OCI-LY7 (cell line): ENCODE measurements at places on chromosomes 7 and 10. TPM values are rescaled to one million over a fixed set of nuclear protein-coding genes. Genes with fewer than 3 reads are reported as not detected.

DNA sequence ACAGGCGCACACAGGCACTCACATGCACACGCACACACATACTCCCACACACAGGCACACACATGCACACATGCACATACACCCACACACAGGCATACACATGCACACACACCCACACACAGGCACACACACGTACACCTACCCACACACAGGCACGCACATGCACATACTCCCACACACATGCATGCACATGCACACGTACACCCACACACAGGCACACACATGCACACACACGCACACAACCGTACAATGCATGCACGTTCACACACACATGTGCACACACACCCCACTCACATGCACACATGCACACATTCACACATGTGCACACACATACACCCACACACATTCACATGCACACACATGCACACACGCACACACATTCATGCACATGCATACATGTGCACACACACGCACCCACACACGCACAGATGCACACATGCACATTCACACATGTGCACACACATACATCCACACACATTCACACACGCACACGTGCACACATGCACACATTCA, 59.3 kb downstream of the MKI67 start:
- no peak for DNase-seq

EIF3B gene
- total RNA-seq, result 201 and 225 TPM in 2 replicates

DNA sequence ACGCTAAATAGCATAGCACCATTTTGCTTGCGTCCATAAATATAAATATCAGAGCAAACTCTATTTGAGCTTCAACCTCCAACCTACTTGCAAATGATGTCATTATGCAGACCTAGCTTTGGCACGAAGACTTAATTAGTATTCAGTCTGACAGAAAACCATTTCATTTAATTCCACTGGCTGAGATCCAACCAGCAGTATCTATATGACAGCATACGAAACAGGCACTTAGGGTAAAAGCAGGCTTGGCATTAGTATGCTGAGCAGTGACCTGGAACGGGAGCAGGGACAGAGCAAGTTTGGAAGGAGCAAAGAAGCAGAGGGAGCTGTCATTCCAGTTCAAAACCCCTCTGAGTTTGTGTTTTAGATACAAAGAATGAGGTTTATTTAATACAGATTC, 312.5 kb upstream of the CHRM2 start:
- DNase-seq, result no peak

MET gene
- not detected in 2 replicates for total RNA-seq

GRCh38 chr10:114550756-114551635, 107.1 kb downstream of the ABLIM1 start:
- peak; percentile 67 for DNase-seq

GNGT1 gene
- total RNA-seq, result not detected in 2 replicates

GRCh38 chr10:79403441-79404230, 41.8 kb downstream of the ZCCHC24 start:
- DNase-seq, result no peak

DNA sequence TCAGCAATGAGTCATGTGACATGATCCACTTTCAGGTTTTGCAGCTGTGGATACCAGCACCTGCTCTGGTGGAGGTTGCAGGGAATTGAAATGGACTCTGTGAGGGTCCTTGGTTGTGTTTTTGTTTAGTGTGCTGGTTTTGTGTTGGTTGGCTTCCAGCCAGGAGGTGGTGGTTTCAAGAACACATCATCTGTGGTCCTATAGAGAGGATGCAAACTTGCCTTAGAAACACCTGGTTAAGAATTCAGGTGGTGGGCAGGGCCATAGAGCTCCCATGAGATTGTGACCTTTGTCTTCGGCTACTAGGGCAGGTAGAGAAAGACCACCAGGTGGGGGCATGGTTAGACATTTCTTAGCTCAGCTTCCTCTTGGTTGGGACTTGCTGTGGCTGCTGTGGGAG, 59.2 kb upstream of the CYP2C9 start:
- DNase-seq, result no peak

- DNase-seq, result no peak
Observed at GRCh38 chr7:114405427-114405826, 9.2 kb upstream of the FOXP2 start.

C10orf67 gene
- total RNA-seq, result not detected in 2 replicates

MARVELD1 gene
- 0.13 TPM in 1 of 2 replicates, not detected in the other for total RNA-seq

GPR37 gene
- total RNA-seq, result not detected in 2 replicates

DNA sequence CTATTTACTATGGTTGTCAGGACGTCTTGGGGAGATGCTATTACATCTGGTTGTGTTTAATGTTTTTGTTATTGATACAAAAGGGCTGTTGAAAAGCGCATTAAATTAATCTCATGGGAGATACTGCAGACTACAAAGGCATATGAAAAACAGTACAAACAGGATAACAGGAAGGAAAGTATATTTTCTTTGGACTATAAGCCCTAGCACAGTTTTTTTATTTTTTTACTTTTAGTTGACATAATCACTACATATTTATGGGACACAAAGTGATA, 341.3 kb downstream of the ARL4A start:
- DNase-seq, result no peak

NPSR1 gene
- not detected in 2 replicates for total RNA-seq

- DNase-seq, result no peak
Observed at GRCh38 chr7:86933295-86933845, 126.1 kb downstream of the ELAPOR2 start.

DNA sequence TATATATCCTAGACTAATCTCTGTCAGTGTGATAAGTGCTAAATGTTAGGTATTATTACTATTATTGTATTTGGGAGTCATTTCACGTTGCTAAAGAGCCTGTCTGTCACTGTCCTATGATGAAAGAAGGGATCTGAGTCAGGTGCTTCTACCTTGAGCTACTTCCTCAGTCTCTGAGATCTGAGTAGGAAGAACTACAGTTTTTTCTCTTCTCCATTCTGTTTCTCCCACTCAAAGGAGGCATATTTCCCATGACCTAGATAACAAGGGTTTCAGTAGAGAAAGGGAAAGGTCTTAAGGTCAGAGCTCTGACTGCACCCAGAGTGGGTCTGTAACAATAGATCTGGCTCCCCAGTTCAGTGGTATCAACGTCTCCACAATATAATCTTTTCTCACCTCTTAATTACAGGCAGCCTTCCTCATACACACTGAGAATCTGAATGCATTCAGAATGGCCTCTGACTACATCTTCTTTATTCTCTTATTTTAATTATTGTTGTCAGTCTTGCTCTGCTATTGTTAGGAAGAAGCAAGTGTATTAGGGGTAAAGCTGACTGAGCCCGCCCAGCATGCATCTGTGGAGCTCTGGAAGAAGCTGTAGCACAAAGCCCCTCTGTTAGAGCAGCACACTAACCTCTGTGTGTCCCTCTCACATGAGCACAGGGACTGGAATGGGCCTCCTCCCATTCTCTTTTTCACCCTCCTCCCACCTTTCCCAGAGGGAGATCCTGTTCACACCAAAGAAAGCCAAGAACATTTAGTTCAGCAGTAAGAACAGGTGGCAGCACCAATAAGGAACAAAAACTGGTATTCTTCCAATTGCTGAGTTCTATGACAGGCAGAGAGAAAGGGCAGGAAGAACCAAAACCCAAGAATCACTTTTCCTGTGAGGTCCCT, 38.1 kb downstream of the USP54 start:
- no peak for DNase-seq

DNA sequence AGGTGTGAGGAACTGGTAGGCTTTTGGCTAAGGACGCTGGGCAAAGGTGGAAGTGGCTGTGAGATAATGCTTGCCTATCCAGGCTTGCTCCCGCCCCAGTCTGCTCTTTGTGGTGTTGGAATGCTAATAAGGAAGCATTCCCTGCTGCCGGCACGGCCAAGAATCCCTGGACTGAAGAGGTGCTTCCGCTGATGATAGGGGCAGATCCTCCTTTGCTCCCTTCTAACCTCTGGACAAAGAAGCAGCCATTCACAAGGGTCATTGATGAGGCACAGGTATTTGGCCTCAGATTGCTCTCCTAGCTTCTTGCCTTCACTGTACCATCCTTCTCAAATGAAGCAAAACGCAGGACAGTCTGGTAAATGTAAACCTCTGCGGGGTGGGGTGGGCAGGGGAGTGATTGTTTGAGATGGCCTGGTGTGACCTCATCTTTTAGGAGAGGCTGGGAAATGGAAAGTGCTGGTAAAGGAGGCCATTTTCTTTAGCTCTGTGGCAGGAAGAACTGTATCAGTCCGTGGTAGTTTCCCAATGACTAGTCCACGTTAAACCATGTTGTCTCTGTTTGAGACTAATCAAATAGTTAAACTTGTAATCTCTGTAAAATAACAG, 1.7 kb downstream of the PGAM1 start:
- no peak for DNase-seq

ASB10 gene
- not detected in 2 replicates for total RNA-seq

DNA sequence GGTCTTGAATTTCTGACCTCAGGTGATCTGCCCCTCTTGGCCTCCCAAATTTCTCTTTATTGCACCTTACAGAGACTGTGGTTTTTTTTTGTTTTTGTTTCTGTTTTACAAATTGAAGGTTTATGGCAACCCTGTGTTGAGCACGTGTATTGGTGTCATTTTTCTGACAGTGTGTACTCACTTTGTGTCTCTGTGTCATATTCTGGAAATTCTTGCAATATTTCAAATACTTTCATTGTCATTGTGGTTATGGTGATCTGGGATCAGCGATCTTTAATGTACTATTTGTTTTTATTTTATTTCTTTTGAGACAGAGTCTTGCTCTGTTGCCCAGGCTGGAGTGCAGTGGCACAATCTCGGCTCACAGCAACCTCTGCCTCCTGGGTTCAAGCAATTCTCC, 89.8 kb downstream of the PRTFDC1 start:
- DNase-seq, result no peak
